ENCODE measurements at places on chromosomes 7 and 10. TPM values are rescaled to one million over a fixed set of nuclear protein-coding genes. Genes with fewer than 3 reads are reported as not detected.

Gene FAM25G
- 1.1 TPM for total RNA-seq

Gene CARD11
- total RNA-seq = 1.8 TPM

Gene CHST12
- 15.3 TPM for total RNA-seq

Gene VSTM2A
- total RNA-seq = not detected

Gene CDHR3
- 4.6 TPM for total RNA-seq

Gene PRKG1
- total RNA-seq = not detected

Gene STK31
- total RNA-seq = 1.2 TPM

Gene NPC1L1
- total RNA-seq = 0.06 TPM

Gene MCM10
- 27.1 TPM for total RNA-seq

Measured in A549 treated with RU486 at 1 μM for 4 hours (cell line).